ENCODE measurements at places on chromosomes 2 and 18. TPM values are rescaled to one million over a fixed set of nuclear protein-coding genes. Genes with fewer than 3 reads are reported as not detected.

- DNase-seq, result no peak
These were observed 294.6 kb upstream of the PARD3B start for GRCh38 chr2:204250692-204251091.

GRCh38 chr2:73611867-73612266 is 30.4 kb downstream of the NAT8 start:
- DNase-seq, result no peak

GRCh38 chr2:158130832-158131473 is 29.3 kb downstream of the UPP2 start:
- DNase-seq, result no peak

GRCh38 chr18:10397004-10397403 is 57.4 kb upstream of the APCDD1 start:
- DNase-seq, result peak; percentile 60

DNA sequence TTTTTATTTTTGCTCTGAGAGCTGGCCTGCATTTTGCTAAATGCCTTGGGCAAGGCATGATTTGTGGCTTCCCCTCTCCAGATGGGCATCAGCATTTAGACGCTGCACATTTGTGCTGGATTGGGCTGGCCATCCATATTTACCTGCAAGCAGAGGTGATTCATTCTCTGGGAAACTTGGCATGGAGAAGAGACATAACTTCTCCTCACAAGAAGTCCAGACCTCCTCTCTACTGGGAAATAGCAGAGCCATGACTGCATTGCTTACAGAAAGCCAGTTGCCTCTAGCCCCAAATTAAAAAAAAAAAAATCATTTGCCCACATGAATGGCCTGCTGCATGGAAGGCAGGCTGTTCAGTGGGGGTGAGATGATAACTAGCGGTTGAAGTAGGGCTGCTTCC is 120.1 kb downstream of the ACTR3 start:
- no peak for DNase-seq

GRCh38 chr2:115422004-115422634 is 979.7 kb downstream of the DPP10 start:
- DNase-seq, result no peak

DNA sequence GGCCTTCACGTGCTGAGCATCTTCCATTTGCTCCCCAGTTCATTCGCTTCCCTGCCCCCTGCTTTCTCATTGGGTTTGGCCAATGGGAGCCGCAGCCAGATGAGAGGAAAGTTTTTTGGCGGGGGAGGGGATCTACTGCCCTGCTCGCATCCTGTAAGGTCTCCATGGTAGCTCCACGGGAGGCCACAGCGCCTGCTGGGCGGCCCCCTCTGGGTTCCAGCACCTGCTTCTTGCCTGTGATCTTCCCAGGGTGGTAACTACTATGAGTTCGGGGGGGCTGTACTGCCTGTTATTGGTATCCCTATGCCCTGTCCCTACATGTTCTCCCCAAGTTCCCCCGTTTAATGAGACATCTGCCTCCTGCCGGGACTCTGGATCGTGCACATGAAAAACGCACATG is 57.2 kb downstream of the INPP5D start:
- DNase-seq, result peak; percentile 50

DNA sequence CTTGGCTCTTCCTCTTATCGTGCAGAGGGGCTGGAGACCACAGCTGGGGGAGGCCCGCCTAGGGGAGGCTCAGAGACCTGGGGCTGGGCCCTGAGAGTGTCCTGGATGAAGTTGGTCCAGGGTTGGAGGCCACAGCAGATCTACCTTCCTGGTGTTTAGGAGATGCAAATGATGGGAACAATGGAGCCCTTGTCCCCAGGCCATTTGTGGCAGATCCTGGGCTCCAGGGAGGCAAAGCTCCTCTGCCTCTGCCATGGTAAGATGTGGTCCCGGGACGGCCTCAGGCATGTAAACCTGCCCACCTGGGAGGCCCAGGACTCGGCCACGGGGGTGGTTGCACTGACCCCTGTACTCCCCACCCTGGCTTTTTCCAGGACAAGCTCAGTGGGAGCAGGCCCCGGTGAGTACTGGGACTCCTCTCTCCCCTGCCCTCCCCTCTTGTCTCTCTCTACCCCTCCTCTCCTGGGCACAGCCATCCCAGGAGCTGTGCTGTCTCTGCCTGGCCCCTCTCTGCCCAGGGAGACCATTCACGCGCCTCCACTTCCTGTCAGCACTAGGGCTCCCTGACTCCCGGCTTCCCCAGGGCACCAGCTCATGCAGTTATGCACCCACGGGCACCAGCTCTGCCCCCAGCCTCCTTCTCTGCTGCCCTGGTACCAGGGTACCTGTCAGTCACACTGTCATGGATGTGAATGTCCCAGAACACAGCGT is 10.9 kb downstream of the SH2D6 start:
- no peak for DNase-seq

GRCh38 chr2:29281086-29281915 is 166.1 kb downstream of the CLIP4 start:
- DNase-seq, result peak; percentile 86

GRCh38 chr2:8315531-8316165 is 366.2 kb upstream of the ID2 start:
- no peak for DNase-seq

- no peak for DNase-seq
These were observed 28.1 kb downstream of the TFCP2L1 start for GRCh38 chr2:121256720-121257479.

- DNase-seq, result no peak
These were observed 49.5 kb upstream of the ACAA2 start for GRCh38 chr18:49862656-49863385.

- DNase-seq, result peak; percentile 10
These were observed 37.9 kb upstream of the PKDCC start for GRCh38 chr2:42009657-42010580.

DNA sequence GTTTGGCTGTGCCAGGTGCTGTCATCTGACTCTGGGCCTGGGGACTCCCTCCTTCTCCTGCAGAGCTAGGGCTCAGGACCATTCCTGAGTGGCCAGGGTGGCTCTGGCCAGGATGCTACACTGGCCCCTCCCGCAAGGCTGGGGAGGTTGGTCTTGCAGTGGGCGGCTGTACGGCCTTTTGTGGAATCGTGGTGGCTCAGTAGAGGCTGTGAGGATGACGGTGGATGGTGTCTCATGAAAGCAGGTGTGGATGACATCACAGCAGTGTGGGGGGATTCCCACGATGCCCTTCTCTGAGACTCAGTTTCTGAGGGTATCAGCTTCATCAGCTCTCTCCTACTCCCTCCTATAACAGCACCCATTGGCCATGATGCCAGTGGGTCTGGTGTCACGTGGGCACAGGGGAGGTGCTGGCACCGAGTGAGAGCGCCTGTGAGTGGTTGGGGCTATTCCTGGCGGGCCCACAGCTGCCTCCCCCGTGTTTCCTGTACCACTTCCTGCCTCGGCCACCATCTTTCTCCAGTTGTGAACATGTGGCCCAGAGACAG is 144.2 kb upstream of the HDAC4 start:
- no peak for DNase-seq

GRCh38 chr18:46215902-46216723 is 111.9 kb downstream of the HAUS1 start:
- DNase-seq, result no peak

DNA sequence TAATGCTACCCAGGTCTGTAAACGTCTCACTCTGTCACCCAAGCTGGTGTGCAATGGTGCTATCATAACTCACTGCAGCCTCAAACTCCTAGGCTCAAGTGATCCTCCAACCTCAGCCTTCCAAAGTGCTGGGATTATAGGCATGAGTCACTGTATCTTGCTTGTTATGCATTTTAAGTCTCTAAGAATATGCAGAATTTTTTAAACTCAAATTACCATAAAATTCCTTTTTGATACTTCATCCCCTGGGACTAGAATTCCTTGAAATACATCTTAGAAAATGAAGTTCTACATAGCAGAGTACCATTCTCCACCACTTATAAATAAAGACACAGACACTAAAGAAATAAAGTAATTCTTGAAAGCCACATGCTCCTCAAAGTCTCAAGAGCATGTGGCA is 30.2 kb upstream of the LRATD1 start:
- no peak for DNase-seq

DNA sequence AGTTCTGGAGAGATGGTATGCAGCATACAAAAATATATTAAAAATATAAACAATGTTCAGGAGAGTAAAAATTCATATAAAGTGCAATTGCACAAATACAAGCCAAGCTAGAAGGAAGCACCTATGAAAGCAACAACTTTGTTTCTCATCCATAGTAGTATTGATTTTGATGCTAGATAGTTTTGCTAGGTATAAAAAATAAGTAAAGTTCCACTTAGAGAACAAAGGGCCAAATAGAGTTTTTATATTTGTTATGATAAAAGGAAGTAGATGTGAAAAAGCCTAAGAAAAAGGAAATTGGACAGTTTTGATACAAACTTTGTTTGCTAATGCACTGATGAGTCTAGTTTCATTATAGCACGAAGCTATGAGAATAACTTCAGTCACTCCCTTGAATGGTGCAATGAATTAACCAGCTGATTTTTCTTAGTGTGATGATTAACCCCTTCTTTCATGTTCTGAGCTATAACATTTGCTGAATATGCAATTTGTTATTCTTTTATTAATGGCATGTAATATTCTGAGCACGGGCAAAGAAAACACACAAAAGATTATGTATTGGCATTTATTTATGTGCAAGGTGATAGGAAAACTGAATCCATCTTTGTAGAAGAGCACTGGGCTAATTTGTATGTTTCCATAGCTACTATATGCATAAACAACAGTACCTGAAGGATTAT is 24.7 kb downstream of the SLC5A7 start:
- DNase-seq, result no peak

The CRYGA gene
- total RNA-seq, result not detected

The LAMA3 gene
- total RNA-seq, result 456 TPM

The CRYGD gene
- not detected for total RNA-seq

The NEU2 gene
- total RNA-seq, result 29.9 TPM

The RNU2-63P gene
- not detected for total RNA-seq

The PLEK gene
- 1.4 TPM for total RNA-seq

The SKOR2 gene
- not detected for total RNA-seq

The KHK gene
- 10.4 TPM for total RNA-seq

The GRHL1 gene
- 125 TPM for total RNA-seq

The OTOS gene
- total RNA-seq, result not detected

The FOXI3 gene
- 2.2 TPM for total RNA-seq

Measured in lower leg skin (tissue), 4 donors.